ENCODE measurements at places on chromosomes 7 and 10. TPM values are rescaled to one million over a fixed set of nuclear protein-coding genes. Genes with fewer than 3 reads are reported as not detected.

ASB4 gene
- total RNA-seq, result 0.83 TPM

GRCh38 chr10:49161411-49161997, 26.7 kb downstream of the TMEM273 start:
- no peak for DNase-seq
- no peak overlapping the region for H3K4me3 ChIP-seq
- H3K4me1 ChIP-seq, result no peaks in the 10 kb centered on the region
- no peaks in the 10 kb centered on the region for H3K36me3 ChIP-seq
- H3K27me3 ChIP-seq, result no peaks in the 10 kb centered on the region

GRCh38 chr10:114584419-114584818, 73.7 kb downstream of the ABLIM1 start:
- no peak for DNase-seq
- H3K36me3 ChIP-seq, result no peaks in the 10 kb centered on the region
- H3K4me3 ChIP-seq, result no peak overlapping the region
- no peaks in the 10 kb centered on the region for H3K27me3 ChIP-seq

DNA sequence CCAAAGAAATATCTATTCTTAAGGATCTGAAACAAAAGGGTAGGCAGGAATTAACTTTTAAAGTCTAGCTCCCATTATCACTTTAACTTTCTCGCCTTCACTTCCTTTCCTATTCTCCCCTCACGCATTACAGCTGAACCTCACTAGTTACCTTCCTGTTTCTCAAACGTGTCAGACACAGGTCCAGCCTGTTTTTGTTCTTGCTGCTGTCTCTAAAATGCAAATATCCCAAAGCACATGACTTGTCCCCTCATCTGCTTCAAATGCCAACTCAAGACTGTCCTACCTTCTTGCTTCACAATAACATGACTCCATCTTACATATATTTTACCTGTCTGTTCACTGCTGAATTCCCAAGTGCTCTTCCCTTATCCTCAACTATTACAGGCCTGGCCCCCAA, 17.6 kb downstream of the ZDHHC6 start:
- H3K27me3 ChIP-seq, result no peaks in the 10 kb centered on the region
- no peak for DNase-seq
- no peak overlapping the region for H3K27ac ChIP-seq

DNA sequence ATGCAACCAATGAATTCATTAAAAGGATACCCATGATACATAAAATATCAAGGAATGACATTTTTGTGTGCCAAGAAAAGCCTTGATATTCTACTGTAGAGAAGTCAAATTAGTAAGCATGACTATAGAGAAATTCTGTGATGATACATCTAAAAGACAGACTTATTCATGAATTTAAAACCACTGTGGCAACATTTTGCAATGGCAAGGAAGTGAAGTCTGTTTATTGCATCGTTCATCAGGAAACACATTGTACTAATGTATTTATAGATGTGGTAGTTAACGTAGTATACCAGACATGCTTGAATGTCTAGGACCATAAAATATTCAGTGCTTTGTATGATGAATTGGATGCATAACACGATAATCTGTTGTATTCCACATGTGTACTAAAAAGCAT, 9.3 kb upstream of the CLEC5A start:
- H3K27ac ChIP-seq, result no peak overlapping the region
- DNase-seq, result no peak
- no peak overlapping the region for H3K4me3 ChIP-seq
- H3K4me1 ChIP-seq, result no peaks in the 10 kb centered on the region
